Activated CD4-positive, alpha-beta memory T cell treated with anti-CD3 and anti-CD28 coated beads for 36 hours (primary cell): ENCODE measurements at places on chromosomes 3 and 15.

DNA sequence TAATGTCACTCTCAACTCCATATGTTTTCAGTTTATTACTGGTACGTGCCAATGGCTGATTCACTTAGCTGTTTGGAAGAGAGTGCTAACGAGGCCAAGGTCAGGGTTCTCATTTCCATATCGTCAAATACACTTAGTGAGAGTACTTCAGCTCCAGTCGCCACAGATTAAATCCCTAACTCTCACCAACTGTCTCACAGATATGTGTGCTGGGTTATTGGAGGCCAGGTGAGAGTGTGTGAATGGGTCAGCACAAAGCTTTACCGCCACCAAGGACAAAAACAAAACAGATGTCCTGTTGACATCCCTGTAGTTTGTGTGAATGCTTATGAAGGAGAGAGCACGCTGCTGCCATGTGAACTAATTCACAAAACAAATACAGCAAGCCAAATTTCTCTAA, 133.5 kb upstream of the TBL1XR1 start:
- no peak for DNase-seq
- peaks cover 2% of the 10 kb centered on the region for H3K27me3 ChIP-seq
- H3K4me1 ChIP-seq, result no peaks in the 10 kb centered on the region
- H3K27ac ChIP-seq, result no peak overlapping the region

DNA sequence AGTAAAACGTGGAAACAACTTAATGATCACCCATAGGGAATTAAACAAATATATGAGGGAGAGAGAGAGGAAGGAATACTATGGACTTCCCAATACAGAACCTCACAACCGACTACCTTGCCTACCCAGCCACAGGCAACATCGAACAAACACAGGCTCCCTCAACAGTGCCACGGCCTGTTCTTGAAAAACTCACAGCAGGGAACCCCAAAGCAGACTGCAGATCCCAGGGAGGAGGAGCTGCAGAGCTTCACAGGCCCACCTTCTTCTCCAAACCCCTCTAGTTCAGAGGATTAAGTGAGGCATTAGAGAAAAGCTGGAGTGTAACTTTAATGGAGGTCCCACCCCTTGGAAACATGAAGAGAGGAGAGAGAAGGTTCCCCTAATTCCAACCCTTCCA, 110.2 kb downstream of the ST8SIA2 start:
- H3K4me3 ChIP-seq, result no peak overlapping the region
- H3K27me3 ChIP-seq, result peaks cover 18% of the 10 kb centered on the region
- no peaks in the 10 kb centered on the region for H3K4me1 ChIP-seq
- no peak for DNase-seq
- H3K27ac ChIP-seq, result no peak overlapping the region

- no peak overlapping the region for H3K27ac ChIP-seq
- H3K36me3 ChIP-seq, result no peaks in the 10 kb centered on the region
- no peak overlapping the region for H3K4me3 ChIP-seq
- no peak for DNase-seq
- no peaks in the 10 kb centered on the region for H3K27me3 ChIP-seq
- H3K4me1 ChIP-seq, result no peaks in the 10 kb centered on the region
These were observed 632.7 kb downstream of the CADM2 start for GRCh38 chr3:85591451-85591850.

GRCh38 chr3:100084100-100084806, 30.0 kb downstream of the FILIP1L start:
- H3K4me1 ChIP-seq, result peaks cover 11% of the 10 kb centered on the region
- H3K27ac ChIP-seq, result no peak overlapping the region
- peaks cover 3% of the 10 kb centered on the region for H3K36me3 ChIP-seq
- no peak for DNase-seq

DNA sequence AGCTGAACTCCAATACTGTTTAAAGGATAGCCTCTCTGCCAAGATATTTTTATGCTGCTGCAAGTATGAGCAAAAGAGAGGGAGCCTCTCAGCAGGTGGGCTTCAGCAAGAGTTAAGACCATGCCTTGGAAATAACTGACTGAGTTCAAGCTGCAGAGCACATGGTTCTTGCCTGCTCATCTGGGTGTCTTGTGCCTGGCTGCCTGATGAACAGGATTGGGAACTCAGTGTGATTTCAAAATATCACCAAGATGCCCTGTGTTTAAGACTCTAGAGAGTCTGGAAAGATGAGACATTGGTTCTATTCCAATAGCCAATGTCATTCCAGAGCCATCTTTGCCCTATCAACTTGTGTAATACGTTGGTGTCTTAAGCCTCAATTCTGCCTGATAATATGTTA, 147.5 kb upstream of the VEPH1 start:
- H3K27ac ChIP-seq, result no peak overlapping the region
- H3K4me3 ChIP-seq, result no peak overlapping the region
- no peaks in the 10 kb centered on the region for H3K4me1 ChIP-seq

GRCh38 chr3:98775459-98776139, 12.5 kb downstream of the ST3GAL6 start:
- H3K4me3 ChIP-seq, result no peak overlapping the region
- H3K27ac ChIP-seq, result no peak overlapping the region
- no peaks in the 10 kb centered on the region for H3K4me1 ChIP-seq
- H3K27me3 ChIP-seq, result peaks cover 17% of the 10 kb centered on the region
- no peak for DNase-seq
- no peaks in the 10 kb centered on the region for H3K36me3 ChIP-seq

DNA sequence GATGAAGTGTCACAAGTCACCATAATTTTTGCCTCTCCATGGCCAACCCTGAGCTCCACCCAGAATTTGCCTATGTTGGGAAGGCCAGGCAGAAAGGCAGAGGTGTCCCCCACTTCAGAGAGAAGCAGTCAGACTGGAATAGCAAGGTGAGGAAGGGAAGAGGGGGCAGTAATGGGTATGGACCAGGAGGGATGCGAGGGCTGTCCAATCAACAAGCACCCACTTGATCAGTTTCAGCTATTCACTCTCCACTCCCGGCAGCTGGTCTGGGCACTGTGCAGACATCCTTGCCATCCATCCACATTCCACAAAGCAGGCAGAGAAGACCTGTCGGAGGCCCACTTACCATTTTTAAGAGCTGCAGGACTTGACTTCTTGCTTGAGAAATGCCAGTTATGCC, 43.5 kb upstream of the CTNNB1 start:
- no peak overlapping the region for H3K27ac ChIP-seq
- no peaks in the 10 kb centered on the region for H3K36me3 ChIP-seq

DNA sequence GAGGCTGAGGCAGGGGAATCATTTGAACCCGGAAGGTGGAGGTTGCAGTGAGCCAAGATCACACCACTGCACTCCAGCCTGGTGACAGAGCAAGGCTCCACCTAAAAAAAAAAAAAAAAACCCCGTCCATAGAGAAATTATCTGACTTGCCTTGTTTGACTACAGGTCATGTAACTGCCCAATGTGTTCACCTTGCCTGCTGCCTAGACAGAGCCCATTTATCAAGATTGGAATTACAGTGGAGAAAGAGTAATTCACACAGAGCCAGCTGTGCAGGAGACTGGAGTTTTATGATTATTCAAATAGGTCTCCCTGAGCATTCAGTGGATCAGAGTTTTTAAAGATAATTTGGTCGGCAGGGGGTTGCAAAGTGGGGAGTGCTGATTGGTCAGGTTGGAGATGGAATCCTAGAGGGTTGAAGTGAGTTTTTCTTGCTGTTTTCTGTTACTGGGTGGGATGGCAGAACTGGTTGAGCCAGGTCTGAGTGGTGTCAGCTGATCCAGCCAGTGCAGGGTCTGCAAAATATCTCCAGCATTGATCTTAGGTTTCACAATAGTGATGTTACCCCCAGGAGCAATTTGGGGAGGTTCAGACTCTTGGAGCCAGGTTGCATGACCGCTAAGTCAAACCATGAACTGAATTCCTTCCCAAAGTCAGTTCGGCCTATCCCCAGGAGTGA, 40.8 kb upstream of the ACP3 start:
- H3K27me3 ChIP-seq, result peaks cover 1% of the 10 kb centered on the region
- H3K4me3 ChIP-seq, result no peak overlapping the region
- no peak for DNase-seq
- H3K4me1 ChIP-seq, result no peaks in the 10 kb centered on the region

DNA sequence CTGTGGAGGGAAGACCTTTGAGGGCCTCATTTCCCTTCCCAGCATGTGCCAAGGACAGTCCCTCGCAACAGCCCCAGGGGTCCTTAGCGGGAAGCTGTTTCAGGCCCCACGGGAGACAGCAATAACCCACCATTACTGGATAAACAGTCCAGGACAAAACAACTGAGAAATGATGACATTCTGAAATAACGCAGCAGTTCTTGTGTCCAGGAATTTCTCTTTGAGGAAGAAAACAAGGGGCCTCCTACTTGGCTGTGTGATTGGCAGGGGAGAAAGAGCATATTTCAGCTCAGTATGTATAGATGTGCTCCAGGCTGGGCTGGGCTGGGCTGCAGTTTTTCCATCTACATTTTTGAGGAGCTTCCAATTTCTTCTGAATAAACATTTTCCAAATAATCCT, 82.2 kb upstream of the THBS1 start:
- peaks cover 10% of the 10 kb centered on the region for H3K27me3 ChIP-seq
- DNase-seq, result no peak
- no peaks in the 10 kb centered on the region for H3K36me3 ChIP-seq
- no peaks in the 10 kb centered on the region for H3K4me1 ChIP-seq
- H3K4me3 ChIP-seq, result no peak overlapping the region

- H3K27me3 ChIP-seq, result no peaks in the 10 kb centered on the region
- H3K4me1 ChIP-seq, result peaks cover 25% of the 10 kb centered on the region
- H3K27ac ChIP-seq, result no peak overlapping the region
- H3K4me3 ChIP-seq, result no peak overlapping the region
These were observed 10.0 kb downstream of the FAM98B start for GRCh38 chr15:38463893-38464292.

- H3K27ac ChIP-seq, result peak overlapping the region; percentile 9
- H3K27me3 ChIP-seq, result no peaks in the 10 kb centered on the region
- H3K4me1 ChIP-seq, result peaks cover 6% of the 10 kb centered on the region
- H3K4me3 ChIP-seq, result no peak overlapping the region
These were observed 63.3 kb downstream of the ZNF106 start for GRCh38 chr15:42427429-42428223.

GRCh38 chr3:49723296-49723627, 489 bp downstream of the GMPPB start:
- no peaks in the 10 kb centered on the region for H3K27me3 ChIP-seq
- peaks cover 35% of the 10 kb centered on the region for H3K4me1 ChIP-seq
- peaks cover 29% of the 10 kb centered on the region for H3K36me3 ChIP-seq
- DNase-seq, result peak; percentile 77
- H3K27ac ChIP-seq, result peak overlapping the region; percentile 98
- H3K4me3 ChIP-seq, result peak overlapping the region; percentile 96

DNA sequence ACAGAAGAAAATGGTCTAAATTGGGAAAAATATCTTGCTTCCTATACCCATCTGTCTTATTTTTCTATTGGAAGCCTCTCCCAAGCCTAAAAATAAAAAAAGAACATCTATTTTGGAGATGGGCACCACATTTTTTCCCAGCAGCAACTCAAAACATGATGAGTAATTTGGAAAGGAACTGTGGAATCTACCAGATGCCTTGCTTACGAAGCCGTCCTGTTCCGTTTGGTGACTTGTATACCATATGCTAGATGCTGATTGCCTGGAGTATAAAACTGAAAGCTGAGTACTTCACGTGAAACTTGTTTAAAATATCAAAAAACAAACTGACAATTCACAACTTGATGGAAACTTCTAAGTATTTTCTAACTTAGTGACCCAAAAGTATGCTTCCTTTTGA, 491.0 kb downstream of the ROBO2 start:
- no peak overlapping the region for H3K27ac ChIP-seq
- no peak overlapping the region for H3K4me3 ChIP-seq
- H3K4me1 ChIP-seq, result no peaks in the 10 kb centered on the region
- no peak for DNase-seq
- no peaks in the 10 kb centered on the region for H3K36me3 ChIP-seq
- H3K27me3 ChIP-seq, result no peaks in the 10 kb centered on the region

GRCh38 chr3:185530856-185531255, 21.5 kb downstream of the LIPH start:
- no peaks in the 10 kb centered on the region for H3K36me3 ChIP-seq
- no peaks in the 10 kb centered on the region for H3K27me3 ChIP-seq
- no peak for DNase-seq

DNA sequence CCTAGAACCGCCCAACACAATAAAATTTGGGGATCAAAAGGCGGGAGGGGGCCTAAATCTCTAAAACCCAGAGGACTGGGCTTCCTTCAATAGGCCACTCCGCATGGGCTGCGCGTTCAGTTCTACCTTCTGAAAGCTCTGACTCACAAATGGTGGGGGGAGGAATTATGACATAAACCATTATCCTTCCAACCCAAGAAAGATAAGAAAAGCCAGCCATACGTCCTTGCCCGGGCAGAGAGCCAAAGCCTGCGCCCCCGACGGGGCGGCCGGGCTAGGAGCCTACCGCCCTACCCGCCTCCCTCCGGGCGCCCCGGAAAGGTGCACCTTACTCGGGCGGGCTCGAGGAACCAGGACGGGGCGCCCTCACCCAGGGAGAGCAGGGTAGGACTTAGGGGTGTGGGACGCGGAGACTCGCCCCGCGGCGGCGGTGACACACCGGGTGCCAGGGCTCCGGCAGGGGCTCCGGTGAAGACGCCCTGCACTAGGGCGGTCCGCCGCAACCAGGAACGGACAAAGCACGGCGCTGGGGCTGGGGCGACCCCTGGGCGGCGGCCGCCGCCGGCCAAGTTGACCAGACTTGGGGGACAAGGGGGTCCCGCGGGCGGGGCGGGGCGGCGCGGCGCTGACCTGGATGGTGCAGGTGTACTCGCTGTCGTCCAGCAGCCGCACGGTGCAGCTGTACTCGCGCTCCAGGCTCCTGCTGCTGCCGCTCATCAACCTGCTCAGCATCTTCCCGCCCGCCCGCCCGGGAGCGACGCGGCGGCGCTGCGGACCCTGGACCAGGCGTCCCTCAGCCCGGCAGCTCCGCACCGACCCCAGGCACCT, 534 bp downstream of the FRMD5 start:
- peaks cover 16% of the 10 kb centered on the region for H3K4me1 ChIP-seq
- no peaks in the 10 kb centered on the region for H3K36me3 ChIP-seq
- H3K27ac ChIP-seq, result no peak overlapping the region
- H3K4me3 ChIP-seq, result peak overlapping the region; percentile 68
- H3K27me3 ChIP-seq, result peaks cover 44% of the 10 kb centered on the region
